ENCODE measurements at places on chromosomes 6 and 20.

- no peak for DNase-seq
Observed at GRCh38 chr6:154289818-154290508, 66.6 kb downstream of the IPCEF1 start.

GRCh38 chr20:45080867-45081624, 19.9 kb downstream of the KCNS1 start:
- DNase-seq = no peak

GRCh38 chr6:5085648-5086293, 630 bp downstream of the PPP1R3G start:
- no peak for DNase-seq

- DNase-seq = no peak
Observed at GRCh38 chr20:23048283-23049200, 930 bp downstream of the THBD start.

DNA sequence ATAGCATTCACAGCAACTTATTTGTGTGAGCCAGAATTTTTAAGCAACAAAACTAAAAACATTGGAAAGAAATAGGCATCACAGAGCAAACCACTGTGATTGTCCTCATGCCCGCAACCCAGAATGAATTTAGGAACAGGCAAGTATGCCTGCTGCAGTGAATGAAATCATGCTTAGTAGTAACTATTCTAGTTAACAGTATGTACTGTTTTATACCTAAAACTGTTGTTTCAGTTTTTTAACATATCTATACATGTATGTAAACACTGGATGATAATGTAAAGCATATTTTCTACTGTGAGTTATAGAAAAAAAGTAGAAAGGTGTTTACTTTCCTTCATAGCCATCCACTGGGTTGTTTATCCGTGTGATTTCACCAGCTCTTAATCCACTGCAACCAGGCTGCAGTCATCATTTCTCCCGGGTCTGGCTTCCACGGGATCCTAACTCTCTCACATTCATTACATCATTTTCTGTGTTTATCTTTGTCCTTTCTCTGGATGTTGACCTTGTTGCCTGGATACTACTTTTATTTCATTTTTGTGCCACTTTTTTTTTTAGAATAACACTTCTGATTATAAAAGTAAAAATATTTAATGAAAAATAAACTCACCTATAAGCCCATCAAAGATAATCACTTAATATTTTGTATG, 3.6 kb upstream of the ARFGEF3 start:
- no peak for DNase-seq

DNA sequence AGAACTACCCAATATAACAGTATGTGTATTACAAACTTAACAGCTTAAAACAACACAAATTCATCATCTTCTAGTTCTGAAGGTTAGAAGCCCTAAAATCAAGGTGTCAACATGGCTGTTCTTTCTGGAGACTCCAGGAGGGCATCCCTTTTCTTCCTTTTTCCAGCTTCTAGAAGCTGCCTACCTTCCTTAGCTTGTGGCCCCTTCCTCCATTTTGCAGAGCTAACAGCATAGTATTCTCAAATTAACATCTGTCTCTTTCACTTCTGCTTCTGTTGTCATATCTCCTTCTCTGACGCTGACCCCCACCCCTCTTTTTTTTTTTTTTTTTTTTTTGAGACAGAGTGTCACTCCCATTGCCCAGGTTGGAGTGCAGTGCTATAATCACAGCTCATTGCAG, 52.8 kb upstream of the AKIRIN2 start:
- no peak for DNase-seq

DNA sequence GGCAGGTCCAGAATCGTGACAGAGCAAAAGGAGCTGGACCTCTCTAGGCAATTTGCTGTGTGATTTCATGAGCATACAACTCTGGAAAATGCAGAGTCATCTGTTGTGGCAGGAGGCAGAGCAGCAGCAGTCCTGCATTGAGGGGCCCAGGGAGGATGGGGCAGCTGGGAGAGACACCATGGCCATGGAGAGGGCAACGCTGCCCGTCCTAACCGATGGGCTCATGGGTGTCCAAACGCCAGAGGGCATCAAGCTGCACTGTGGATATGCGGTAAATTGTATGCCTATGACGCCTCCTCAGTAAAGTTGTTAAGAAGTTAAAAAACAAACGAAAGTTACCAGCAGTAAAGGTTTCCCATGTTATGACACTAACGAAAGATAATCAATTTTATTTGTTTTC, 42.2 kb upstream of the DACT2 start:
- no peak for DNase-seq

- DNase-seq = no peak
Observed at GRCh38 chr20:24763386-24764026, 185.6 kb upstream of the CST7 start.

DNA sequence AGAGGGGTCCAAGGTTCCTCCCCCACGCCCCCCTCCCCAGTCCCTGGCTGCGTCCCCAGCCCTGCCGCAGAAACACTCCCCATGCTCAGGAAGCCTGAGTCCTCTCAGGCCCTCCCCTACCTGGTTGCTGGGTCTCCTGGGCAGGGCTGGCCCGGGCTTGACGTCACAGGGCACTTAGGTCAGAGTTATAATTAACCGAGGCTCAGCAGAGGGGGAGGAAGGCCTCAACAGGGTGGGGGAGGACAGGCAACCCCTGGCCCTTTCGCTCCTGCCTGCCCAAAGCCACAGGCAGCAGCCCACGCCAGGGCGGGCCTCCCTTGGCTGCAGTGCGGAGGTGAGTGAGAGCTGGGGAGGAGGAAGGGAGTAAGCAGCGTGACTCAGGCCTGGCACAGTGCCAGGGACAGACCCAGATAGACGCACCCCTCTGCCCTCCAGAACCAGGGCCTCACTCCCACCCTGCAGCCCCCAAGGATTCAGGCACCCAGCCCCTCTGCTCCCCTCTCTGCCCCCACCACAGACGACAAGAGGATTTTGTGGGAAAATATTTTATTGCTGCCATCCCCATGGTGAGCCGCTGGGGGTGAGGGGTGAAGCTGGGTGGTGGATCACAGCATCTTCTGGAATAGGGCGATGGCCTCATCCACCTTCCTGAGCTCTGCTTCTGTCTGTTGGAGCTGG, at the start of gene VWA7:
TSS of gene VWA7 (minus strand) at position 340 of the 678 bp plus-strand sequence. CDS start 549 bp downstream, outside the sequence.
- DNase-seq = peak; percentile 52

DNA sequence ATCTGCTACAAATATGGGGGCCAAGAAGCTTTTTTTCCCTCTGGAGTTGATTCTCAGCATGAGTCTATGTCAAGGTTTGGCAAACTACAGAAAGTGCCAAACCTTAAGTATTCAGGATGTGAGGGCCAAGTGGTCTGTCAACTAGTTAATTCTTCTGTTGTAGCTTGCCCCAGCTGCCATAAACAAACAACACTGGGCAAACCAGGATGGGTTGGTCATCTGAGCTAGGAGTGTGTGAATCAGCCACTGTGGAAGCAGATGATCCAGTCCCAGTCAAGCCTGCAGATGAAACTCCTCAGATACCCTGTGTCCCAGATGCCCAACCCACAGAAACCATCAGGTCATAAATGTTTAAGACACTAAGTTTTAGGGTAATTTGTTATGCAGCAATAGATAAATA, 103.0 kb upstream of the MOCS1 start:
- no peak for DNase-seq

GRCh38 chr6:156848533-156848932, 71.4 kb downstream of the ARID1B start:
- no peak for DNase-seq

- DNase-seq = no peak
Observed at GRCh38 chr6:52582996-52583395, 6.1 kb upstream of the TRAM2 start.

DNA sequence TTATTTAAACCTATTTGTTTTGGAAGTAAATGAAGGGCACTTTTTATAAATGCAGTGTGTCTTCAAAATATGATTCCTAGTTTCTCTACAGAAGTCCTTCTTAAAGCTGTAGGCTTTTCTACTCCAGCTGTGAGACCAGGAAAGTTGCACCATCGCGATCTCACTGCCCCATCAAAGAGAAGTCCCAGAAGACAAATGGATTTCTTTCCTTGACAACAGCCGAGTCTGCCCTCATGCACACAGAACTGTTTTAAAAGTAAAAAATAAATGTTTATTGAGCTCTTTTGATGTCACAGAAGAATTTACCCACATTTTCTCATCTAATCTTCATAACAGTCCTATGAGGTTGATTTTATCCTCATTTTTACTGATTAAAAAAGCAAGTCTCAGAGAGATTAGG, 324.4 kb upstream of the NT5E start:
- DNase-seq = no peak

DNA sequence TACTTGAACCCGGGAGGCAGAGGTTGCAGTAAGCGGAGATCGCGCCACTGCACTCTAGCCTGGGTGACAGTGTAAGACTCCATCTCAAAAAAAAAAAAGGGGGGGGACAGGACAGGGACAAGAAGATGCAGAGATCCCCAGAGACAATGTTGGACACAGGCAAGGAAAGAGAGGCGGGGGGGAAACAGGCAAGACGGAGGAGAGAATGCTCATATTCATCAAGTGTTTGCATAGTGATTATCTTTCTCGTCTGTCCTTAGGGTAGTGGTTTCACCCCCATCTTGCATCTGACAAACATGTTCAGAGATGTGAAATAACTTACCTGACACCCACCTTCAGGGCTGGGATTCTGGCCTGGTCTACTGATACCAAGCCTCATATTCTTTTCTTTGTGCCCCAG, 29.0 kb downstream of the CHMP4B start:
- DNase-seq = no peak

GRCh38 chr6:20058121-20058905, 154.0 kb downstream of the MBOAT1 start:
- DNase-seq = no peak

DNA sequence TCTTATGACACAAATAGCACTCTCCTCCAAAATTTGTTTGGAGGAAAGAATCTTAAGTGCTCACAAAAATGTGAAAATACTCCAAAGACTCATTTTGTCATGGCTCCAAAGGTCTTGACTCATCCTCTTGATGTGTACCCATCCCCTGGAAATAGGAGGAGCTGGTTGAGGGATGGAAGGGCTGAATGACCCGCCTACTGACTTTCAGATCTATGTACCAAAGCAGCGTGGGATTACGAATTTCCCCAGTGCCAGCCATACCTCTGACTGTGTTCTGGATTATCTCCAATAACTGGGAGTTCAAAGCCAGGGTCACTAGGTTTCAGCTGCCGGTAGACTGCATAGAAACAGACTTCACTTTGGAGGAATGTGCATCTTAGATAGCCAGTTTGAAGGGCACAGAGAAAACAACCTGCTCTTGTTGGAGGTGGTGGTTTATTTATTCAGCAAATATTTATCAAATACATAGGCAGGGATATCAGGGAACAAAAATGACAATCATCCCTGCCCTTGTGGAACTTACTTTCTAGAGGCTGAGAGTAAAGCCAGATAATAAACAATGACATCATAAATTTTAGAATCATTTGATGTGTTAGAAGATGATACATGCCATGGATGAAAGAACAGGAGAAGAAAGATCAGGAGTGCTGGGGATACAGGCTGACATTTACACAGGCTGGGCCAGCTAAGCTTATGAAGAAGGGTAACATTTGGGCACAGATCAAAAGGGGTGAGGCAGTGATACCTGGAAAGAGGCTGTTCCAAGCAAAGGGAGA, 246.6 kb downstream of the TBXT start:
- no peak for DNase-seq

- DNase-seq = no peak
Observed at GRCh38 chr20:5735845-5736510, 14.2 kb upstream of the SHLD1 start.

DNA sequence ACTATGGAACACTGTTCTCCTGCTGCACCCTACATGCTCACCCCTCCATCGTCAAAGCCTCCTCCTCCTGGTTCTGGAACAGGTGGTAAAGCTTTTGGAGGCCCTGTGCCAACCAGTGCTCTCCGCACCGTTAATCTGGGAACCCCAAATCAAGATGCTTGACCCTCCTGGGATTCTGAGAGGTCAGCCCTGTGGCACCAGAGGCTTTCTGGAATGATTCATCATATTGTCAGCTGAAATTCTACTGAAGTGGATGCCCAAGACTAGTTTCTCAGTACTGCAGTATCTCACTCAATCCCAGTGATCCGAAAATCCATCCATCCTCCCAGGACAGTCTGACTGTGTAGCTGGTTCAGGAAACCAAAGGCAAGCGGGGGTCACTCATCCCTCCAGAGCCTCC, 92.7 kb downstream of the TRERF1 start:
- no peak for DNase-seq

DNA sequence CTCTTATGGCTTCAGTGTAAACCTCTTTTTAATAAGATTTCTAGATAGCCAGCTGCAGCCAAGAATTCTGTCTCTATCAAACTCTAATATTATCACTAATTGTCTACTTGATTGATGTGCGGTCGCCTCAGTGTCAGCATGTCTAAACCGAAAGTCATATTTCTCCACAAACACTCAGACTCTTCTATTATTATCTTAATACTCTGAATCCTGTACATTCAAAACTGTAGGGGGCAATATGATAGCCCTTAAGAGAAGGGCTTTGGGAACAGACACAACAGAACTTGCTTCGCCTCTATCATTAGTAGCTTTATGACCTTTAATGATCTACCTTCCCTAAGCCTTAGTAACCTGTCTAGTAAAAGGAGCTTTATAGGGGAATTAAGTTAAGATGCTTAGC, 379.7 kb upstream of the PTCHD4 start:
- DNase-seq = no peak

DNA sequence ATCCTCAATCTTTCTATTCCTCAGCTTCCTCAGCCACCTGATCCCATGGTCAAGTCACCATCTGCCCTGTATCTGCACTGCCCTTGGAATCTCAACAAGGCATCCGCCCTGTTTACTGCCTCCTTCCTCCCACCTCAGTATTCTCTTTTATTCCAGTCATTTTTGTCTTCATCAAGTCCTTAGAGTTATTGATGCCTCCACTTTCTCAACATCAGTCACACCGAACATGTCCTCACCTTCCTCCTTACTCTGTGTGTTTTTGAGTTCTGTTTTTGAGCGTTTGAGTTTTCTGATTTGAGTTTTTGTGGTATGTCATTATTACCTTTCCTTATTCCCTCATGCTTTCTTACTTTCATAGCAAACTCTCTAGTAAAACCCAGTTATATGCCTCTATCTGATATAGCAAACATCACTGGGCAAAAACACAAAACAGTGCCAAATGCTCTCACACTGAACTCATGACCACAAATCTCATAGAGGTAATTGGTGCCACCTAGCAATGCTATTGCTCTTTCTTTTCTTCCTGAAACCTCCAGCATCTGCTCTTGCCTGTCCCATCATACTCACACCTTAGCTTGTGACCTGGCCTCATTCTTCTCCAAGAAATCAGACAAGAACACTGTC, 11.8 kb upstream of the GNRH2 start:
- no peak for DNase-seq

DNA sequence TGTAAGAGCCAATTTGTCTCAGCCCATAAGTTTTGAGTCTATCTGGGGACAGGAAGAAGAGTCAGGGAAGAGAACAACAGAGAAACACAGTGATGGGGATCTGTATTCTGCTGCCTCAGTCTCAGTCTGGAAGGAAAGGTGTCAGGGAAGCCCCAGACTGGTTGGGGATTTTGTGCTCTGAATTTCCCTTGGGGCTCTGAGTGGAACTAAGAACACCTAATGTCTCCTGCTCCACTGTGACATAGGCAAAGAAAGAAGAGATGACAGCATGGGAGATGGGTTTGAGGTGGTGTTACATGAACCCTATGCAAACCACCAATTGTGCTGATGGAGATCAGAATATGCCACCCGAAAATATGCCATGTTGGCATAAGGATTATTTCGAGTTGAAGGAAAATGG, 139.5 kb upstream of the MYLIP start:
- no peak for DNase-seq

GRCh38 chr6:112227992-112228391, 26.4 kb downstream of the LAMA4 start:
- DNase-seq = no peak

All from stimulated activated CD8-positive, alpha-beta memory T cell treated with anti-CD3 and anti-CD28 coated beads, Interleukin-7, amount 100 ng/mL, for 24 hours (primary cell).